ENCODE measurements at places on chromosomes 4 and X. TPM values are rescaled to one million over a fixed set of nuclear protein-coding genes. Genes with fewer than 3 reads are reported as not detected.

DNA sequence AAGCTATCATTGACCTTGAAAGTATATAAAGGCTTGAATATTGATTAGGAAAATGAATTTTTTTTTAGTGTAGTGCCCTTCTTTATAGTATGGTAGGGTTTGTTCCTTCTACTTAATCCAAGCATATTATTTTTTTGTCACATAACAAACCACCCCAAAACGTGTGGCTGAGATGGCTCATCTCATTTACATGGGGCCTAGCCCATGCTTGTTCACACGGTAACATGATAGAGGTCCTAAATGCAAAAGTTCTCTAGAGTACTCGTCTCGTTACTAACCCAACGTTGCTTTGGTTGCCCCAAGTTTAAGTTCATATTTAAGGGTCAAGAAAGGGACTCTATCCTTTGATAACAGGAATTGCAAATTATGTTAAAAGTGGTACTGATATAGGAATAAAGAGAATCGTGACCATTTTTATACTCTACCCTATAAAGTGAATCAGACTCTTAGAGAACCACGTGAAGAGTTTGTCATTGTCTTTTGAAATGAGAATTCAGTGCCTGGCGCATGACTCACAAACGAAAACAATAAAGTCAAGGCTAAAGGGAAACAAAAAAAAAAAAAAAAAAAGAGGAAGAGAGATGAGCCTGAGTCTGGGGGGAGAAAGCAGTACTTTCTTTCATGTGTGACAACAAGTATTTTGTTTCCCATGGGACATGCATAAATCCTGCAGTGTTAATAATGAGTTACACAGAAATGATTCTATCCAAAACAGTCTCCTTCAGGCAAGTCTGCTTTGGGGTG lies 402.8 kb upstream of the NWD2 start:
- no peak for DNase-seq

GRCh38 chr4:41548305-41548880 lies 10.4 kb downstream of the LIMCH1 start:
- no peak for DNase-seq

Gene PCDH10
- 0.22 TPM for total RNA-seq

GRCh38 chrX:101813200-101813599 lies 118.6 kb downstream of the ZMAT1 start:
- no peak for DNase-seq

Measured in mucosa of descending colon (tissue), 3 donors.